Fibroblast of skin of abdomen (primary cell): ENCODE measurements at places on chromosomes 6 and 20.

DNA sequence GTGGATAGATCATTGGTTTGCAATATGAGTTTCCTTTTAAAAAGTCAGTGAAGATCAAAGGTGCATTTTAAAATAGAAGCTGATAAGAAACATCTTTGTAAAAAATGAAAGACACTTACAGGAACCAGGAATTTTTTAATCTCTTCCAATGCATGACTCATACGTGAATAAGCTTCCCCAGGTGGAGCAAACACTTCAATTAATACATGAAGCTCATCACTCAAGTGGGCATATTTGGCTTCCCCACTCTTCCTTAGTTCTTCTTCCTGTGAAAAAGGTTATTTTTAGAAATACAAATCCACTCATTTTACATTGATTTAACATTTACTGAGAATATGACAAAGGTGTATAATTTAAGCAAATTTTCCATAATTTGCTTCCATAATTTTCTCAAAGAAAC is 308.1 kb downstream of the KHDRBS2 start:
- no peak for DNase-seq

DNA sequence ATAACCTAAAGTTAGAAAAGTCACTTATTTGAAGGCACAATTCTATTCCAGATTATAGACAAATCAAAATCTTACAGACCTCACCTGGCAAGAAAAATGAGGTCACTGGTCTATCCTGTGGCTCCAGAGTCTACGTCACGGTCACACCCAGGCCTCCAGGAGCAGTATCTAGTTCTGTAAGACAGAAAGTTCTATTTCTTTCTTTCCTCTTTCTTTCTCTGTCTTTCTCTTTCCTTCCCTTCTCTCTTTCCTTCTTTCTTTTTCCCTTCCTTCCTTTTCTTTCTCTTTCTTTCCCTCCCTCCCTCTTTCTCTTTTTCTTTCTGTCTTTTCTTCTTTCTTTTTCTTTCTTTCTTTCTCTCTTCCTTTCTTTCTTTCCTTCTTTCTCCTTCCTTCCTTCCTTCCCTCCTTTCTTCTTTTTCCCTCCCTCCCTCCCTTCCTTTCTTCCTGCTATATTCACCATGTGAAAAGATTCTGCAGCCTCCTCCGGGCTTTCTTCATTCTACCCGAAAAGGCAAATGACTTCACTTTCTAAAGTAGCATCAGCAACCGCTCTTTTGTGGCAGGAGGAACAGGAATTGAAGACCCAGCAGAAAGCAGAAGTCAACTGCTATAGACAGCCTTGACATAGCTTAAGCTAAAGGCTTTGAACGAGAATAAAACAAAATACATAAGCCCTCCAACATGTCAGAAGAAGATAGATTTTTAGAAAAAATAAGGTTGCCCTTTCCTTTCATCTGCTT is 83.9 kb upstream of the SIRPG start:
- no peak for DNase-seq

GRCh38 chr6:10297832-10298231 is 117.0 kb downstream of the TFAP2A start:
- DNase-seq, result no peak

DNA sequence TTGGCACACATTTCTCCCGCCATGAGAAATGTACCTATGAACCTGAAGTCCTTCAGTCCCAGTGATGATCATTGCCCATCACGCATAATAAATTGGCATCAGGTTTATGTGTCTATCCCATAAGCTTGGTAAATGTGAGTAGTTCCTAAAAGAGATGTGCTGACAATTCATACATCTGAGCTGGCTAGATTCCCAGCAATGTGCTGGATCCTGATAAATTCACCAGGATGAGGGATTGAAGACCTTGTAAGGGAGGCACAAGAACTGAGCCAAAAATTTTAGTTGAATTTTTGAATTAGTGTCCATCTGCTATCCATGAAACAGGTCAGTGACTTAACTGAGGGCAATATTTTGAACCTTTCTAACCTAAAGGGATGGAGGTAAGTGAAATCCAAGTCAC is 267.9 kb upstream of the CITED2 start:
- peak; percentile 31 for DNase-seq

- DNase-seq, result no peak
Measured at GRCh38 chr6:143399176-143399575, 51.3 kb downstream of the ADAT2 start.
